Islet precursor cell (in vitro differentiated cells): ENCODE measurements at places on chromosomes 1 and 21.

GRCh38 chr1:238176441-238176840 lies 285.7 kb upstream of the ZP4 start:
- no peak for DNase-seq

- no peak for DNase-seq
Measured at GRCh38 chr1:148318123-148318903, 164.8 kb downstream of the PPIAL4G start.

GRCh38 chr21:38503583-38503982 lies 5.3 kb upstream of the ERG start:
- DNase-seq: peak; percentile 69

GRCh38 chr1:44249543-44249942 lies 36.3 kb downstream of the DMAP1 start:
- no peak for DNase-seq

- DNase-seq: no peak
Measured at GRCh38 chr21:16842696-16843035, 670.2 kb upstream of the CXADR start.

- peak; percentile 53 for DNase-seq
Measured at GRCh38 chr1:42266253-42267135, 68.5 kb downstream of the FOXJ3 start.

- DNase-seq: no peak
Measured at GRCh38 chr1:111099289-111099688, 40.6 kb downstream of the DRAM2 start.

DNA sequence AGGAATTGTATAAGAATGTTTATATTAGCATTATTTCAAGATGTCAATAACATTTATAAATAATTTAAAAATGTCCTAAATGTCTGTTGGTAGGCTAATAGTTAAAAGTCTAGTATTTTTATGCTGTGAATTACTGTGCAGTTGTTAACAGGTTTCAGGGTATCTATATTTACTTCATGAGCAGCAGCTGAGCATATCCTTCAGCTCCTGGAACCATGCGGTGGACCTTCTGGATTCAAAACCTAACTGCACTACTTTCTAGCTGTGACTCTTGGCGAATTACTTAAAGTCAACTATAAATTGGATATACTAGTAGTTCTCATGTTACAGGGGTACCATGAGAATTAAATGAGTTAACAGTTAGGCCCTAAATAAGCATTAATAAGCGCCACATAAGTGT lies 3.7 kb downstream of the CEP350 start:
- DNase-seq: no peak

DNA sequence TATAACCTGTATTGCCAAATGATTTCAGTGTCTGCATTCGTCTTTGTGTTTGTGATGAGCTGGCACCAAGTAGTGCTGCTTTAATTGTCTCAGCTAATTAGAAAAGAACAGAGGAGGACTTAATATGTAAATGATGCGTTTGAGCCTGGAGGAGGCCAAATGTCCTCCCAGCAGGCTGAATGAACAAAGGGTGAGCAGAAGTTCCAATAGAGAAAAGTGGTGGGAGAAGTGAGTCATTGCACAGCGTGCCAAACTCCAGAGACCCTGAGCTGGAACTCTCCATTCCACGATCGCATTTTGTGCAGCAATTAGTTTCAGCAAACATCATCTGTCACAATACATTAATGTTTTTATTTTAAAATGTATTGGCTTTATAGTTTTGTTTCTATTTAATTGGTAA lies 17.9 kb downstream of the ETV3L start:
- no peak for DNase-seq

DNA sequence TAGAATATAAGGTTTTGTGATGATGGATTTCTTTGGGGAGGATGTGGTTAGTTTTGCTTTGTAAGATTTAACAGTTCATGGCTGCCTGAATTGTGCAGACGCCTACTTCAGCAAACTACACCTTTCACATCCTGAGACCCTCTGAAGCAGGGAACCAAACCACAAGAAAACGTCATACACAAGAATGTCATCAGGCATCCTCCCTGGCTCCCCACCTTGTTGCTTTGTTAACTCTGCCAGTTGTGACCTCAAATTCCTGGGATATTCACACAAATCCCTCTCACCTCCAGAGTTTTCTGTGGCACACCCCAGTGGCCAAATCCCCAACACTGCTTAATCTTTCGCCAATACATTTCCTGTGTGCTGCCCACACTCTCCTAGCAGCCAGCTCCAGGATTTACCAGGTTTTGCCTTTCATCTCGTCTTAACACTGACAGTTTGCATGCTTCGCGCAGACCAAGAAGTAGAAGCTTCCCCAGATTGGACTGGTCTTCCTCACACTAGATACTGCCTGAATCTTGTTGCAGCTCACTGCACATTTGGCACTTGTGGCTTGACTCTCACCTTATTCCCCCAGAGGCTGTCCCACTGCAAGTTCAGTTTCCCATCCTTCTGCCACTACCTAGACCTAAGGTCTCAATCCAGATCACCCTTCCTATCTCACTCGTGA lies 51.1 kb upstream of the CTTNBP2NL start:
- no peak for DNase-seq

GRCh38 chr1:1671365-1672119 lies 12.7 kb upstream of the CDK11B start:
- DNase-seq: no peak

- DNase-seq: peak; percentile 38
Measured at GRCh38 chr21:46057111-46057709, 40.7 kb upstream of the COL6A2 start.

GRCh38 chr1:11893907-11894251 lies 32.3 kb downstream of the KIAA2013 start:
- DNase-seq: peak; percentile 84

GRCh38 chr1:180498594-180498993 lies 3.8 kb downstream of the ACBD6 start:
- no peak for DNase-seq

GRCh38 chr1:204649721-204650521 lies 35.6 kb downstream of the LRRN2 start:
- no peak for DNase-seq

- DNase-seq: no peak
Measured at GRCh38 chr1:111998332-111998731, 8.9 kb upstream of the KCND3 start.

GRCh38 chr1:100459358-100460114 lies 78.4 kb upstream of the GPR88 start:
- DNase-seq: peak; percentile 74

DNA sequence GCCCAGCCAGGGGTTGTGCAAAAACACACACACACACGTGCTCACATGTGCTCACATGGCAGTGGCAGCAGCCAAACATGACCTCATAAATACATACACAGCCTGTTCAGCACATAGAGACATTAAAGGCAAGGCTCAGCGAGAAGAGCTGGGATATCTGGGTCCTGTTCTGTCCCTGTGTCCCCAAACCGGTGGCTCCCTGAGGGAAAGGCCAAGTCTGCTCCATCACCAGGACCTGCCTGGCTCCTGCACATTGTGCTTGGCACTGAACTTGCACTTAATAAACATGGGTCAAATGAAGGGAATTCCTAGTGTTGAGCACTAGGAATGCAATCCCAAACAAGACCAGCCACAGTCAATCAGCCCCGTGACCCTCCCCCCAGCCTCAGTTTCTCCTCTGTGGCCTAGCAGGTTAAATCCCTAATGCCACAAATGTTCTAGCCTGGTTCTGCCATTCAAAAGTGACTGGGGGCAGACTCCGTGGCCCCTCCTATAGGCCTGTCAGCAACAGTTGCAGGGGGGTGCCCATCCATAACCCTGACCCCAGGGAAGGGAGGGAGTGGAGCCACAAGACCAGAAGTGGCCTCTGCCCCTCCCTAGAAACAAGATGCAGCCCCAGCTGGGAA lies 160.9 kb upstream of the VAMP3 start:
- no peak for DNase-seq

DNA sequence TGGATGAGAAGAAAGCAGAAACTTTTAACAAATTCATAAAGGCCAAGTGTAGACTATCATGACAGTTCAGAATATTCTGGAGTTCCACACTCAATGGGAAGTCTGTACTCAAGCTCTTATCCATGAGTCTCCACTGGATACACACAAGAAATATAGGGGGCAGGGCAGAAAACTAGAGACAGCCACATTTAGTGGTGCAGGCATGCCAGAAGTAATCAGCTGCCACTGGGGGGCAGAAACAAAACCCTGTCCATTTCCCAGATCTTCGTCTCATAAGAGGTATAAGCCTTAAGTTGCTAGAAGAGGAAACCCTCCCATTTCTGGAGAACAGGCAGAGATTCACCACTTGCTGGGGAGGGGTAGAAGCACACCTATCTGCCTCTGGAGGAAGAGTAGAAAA lies 166.8 kb upstream of the GALNT2 start:
- no peak for DNase-seq

- no peak for DNase-seq
Measured at GRCh38 chr1:75980972-75981897, 49.0 kb upstream of the ASB17 start.

DNA sequence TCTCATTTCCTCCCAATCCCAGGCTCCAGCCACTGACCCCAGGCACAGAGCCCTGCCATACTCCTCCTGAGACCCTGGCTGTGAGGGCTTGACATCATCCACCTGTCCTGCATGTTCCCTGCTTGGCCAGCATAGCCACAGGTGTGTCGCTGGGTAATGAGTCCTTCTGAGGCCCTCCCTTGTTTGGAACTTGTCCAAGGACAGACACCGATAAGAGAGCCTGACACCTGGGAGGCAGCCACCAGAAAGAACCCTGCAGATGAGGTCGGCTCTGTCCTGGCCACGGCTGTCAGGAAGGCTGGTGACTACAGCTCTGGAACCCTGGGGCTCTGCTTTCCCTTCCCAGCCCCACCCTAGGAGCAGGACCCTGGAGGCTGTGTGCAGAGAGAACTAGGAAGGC lies 34.6 kb downstream of the TMEM63A start:
- no peak for DNase-seq

DNA sequence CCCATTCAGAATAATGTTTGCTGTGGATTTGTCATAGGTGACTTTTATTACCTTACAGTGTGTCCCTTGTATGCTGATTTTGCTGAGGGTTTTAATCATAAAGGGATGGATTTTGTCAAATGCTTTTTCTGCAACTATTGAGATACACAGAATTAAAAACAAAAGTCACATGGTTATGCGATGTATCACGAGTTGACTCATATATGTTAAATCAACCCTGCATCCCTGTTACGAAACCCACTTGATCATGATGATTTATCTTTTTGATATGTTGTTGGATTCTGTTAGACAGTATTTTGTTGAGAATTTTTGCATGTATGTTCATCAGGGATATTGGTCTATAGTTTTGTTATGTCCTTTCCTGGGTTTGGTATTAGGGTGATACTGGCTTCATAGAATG lies 10.7 kb upstream of the OR2T34 start:
- DNase-seq: no peak

DNA sequence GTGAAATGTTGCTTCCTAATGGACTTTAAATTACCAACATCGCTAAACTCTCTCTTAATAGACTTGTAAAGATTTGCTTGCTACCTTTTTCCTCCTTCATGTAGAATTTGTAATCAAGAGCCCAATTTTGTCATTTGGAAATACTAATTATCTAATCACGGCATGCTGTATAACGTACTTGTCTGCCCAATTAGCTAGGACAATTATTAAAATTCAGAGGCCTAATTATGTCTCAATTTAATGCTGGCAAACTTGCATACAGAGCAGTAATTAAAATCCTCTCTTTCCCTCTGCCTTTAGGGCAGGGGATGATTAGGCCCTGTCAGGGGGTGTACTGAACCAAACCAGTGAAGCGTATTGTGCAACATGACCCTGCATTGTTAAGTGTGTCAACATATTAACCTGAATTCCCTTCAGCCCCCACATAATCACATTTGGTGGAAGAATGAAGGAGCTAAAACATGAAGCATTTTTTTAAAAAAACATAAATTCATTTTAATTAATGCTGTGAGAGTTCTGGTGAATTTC lies 137.4 kb upstream of the BARHL2 start:
- no peak for DNase-seq

GRCh38 chr1:71414179-71414578 lies 333.3 kb upstream of the ZRANB2 start:
- DNase-seq: no peak

- no peak for DNase-seq
Measured at GRCh38 chr1:189851806-189852367, 625.8 kb downstream of the BRINP3 start.

DNA sequence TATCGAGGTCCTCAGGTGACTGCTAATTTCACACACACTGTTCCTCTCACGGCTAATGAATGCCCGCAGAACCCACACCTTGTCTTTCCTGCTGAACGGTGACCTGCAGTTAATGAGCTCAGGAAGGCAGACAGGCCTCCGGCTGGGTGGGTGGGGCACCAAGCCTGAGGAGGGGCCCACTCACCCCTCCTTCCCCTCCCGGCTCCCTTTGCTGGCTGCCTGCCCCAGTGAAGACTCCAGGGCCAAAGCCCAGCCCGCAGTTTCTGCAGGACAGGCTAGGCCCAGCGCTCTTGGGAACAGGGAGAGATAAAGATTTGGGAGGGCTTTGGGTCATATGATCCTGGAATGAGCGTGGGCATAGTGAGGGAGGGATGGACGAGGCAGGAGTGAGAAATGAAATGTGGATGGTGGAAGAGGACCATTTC lies 26.4 kb downstream of the FOXO6 start:
- DNase-seq: peak; percentile 96

DNA sequence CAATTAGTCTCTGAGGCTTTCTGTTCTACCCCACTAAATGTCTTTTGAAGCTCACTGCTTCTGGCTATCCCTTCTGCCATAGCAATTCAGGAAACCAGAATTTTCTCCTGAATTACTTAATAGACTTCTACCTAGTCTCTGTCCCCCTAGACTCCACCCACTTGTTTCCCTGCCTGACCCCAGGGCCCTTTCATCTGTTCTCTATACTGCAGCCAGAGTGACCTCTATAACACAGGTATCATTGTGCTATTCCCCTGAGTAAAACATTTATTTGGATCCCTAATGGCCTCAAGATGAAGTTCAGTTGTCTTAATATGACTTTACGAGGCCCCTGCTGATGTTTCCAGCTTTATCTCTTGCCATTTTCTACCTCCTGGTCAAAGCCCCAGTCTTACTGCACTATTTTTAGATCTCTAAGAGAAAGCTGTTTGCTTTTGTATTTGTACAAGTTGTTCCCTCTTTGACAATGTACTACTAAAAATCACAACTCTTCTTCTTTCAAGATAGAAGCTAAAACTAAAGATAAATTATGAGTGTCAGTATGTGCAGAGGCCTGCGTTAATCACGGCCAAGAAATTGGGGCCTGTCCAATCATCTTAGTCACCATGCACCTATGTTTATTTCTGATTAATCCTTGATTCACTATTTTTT lies 54.5 kb downstream of the ATP1B1 start:
- DNase-seq: peak; percentile 55
